ENCODE measurements at places on chromosomes 1 and 21.
A peak's percentile ranks its signal among the peaks of the same experiment; 100 is the strongest.

GRCh38 chr1:85708829-85709227 lies 595 bp upstream of the ZNHIT6 start:
- no peak for DNase-seq

GRCh38 chr1:18340158-18340764 lies 140.5 kb upstream of the KLHDC7A start:
- DNase-seq: no peak

- DNase-seq: peak; percentile 18
Measured at GRCh38 chr1:45266151-45266801, 59.9 kb upstream of the ZSWIM5 start.

DNA sequence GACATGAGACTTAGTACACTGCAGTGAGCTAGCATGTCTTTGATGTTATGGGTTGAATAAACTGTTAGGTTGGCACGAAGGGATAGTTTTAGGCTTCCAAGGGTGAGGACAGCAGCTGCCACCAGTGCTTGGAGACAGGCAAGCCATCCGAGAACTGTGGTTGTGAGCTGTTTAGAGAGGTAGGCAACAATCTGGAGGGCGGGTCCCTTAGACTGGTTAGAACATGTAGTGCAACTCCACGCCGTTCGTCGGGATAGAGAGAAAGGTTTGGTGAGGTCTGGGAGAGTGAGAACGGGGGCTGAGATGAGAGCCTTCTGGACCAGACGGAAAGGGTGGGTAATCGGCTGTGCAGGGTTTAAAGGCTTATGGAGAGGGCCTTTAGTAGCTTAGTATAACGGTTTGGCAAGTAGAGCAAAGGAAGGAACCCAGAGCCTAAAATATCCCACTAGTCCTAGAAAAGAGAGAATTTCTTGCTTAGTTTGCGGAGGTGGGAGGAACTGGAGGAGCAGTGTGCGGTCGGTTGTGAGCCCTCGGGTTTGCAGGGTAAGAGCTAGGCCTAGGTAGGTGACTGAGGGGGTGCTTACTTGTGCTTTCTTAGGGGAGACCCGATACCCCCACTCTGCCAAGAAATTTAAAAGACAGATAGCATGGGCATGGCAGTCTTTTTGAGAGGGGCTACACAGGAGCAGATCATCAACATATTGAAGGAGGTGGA lies 72.8 kb downstream of the CNST start:
- no peak for DNase-seq

DNA sequence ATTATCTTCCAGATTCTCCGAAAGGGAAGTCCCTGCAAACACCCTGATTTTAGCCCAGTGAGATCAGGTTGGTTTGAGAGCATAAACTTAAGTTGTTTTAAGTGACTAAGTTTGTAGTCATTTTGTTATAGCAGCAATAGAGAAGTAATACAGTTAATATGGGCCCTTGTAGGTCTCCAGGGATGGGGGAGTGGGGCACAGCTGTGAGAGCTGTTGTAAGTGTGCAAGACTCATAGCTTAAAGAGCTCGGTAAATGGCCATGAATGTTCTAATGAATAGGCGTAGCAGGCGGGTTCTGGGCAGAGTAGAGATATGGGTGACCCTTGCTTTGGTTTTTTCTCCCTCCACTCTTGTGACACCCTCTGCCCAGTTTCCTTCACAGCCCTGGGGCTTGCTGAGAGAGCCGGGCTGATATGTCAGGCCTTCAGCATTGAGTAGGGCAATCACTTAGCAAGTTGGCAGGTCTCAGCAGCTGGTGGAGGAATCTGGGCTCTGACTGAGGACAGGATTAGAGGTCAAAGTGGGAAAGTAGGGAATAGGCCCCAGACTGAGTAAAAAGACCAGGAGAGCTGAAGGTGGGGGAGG lies 16.0 kb upstream of the ID3 start:
- no peak for DNase-seq

GRCh38 chr1:187237542-187237941 lies 408.8 kb downstream of the PLA2G4A start:
- no peak for DNase-seq

GRCh38 chr1:167717351-167717750 lies 4.4 kb upstream of the MPZL1 start:
- DNase-seq: no peak

DNA sequence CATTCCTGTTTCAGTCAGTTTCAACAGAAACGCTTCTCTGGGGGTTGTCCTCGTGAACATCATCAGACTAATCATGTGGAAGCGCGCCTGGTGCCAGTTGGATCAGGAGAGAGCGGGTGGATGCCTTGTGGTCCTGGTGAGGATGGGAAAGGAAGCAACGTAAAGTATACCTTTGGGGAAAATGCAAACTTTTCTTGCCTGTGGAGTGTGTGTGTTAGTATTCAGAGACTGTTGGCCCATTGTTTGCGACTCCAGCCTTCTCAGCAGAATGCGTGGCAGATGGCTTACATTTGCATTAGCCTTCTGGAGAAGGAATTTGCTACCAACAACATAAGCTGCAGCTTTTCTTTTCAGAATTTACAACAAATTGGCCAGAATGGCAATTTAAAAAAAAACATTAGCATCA lies 173.9 kb downstream of the RWDD3 start:
- no peak for DNase-seq
